Stimulated activated CD4-positive, alpha-beta T cell treated with anti-CD3 and anti-CD28 coated beads, Interleukin-1b, Interleukin-23, amount 100 ng/mL, for 1 hour (primary cell): ENCODE measurements at places on chromosomes 6 and 20.

GRCh38 chr20:64065974-64066343 is 3.0 kb downstream of the TCEA2 start:
- DNase-seq, result no peak

- no peak for DNase-seq
These were observed 944.9 kb downstream of the QKI start for GRCh38 chr6:164359441-164359840.

GRCh38 chr6:82589509-82590206 is 226.0 kb downstream of the TPBG start:
- DNase-seq, result no peak

- DNase-seq, result no peak
These were observed 67.6 kb upstream of the SLC22A23 start for GRCh38 chr6:3524456-3524855.

DNA sequence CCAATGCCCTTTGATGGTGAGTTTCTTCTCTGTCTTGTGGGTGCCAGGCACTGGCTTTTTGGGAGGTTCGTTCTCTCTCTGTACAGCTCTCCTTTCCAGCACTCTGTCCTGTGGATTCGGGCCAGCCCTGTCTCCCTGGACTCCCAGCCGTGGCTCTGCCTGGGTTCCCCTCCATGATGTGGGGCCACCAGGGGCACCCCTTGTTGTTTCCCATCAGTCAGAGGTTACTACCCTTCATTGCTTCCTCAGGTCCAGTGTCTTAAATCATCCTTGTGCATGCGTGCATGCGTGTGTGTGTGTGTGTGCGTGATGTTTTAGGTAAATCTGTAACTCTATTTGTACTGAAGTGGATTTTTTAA is 40.5 kb downstream of the DYNLT1 start:
- DNase-seq, result no peak

DNA sequence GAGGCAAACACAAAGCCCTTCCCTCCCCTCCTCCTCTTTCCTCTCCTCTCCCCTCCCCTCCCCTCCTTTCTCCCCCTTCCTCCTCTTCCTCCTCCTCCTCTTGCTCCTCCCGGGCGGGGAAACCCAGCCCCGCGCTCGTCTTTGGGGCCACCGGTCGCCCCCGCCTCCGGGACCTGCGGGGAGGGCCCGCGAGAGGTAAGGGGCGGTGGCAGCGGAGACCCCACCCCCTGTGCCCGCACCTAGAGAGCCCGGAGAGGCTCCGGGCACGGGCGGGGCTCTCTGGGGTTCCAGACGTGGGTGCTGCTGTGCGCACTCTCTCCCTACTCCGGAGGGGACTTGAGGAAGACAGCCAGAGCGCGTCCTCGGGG is at the start of gene RIN2:
Gene RIN2 (plus strand): TSS at position 126 of the 368 bp plus-strand sequence. CDS start 131,344 bp downstream, outside the sequence.
- no peak for DNase-seq

- no peak for DNase-seq
These were observed 251.5 kb downstream of the TFAP2A start for GRCh38 chr6:10163203-10163962.

GRCh38 chr20:60200305-60200918 is 242.2 kb downstream of the CDH26 start:
- no peak for DNase-seq

DNA sequence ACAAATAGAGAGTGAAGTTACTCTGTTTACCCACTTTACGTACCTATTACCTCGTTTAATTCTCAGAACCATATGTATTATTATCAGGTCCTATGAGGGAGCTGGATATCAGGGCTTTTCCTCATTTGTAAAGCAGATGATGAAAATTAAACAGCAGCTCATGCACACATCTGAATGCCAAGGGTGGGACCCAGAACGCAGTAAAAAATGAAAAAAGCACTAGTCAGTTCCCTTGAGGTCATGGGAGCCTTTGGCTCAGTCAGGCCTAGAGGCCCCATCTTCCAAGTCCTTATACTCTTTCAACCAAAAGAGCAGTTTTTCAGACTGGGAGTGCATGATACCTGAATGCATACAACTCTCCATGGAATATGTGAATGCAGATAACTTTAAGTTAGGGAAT is 23.0 kb downstream of the B3GAT2 start:
- no peak for DNase-seq

DNA sequence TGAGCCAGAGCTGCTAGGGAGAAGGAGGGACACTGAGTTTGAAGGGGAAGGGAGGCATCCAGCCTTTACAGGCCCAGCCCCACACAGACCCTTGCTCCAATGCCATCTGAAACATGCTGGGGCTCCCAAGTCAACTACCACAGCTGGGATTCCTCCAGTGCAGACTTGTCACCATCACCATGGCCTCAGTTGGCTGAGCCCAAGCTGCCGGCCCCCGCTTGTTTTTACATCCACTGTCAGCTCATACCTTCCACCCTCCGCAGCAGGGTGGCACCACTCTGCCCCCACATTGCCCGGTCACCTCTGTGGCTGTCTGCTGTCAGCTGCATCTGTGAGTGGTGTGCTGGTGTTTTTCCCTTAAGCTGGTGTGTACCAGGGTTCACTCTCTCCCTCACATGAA is 26.1 kb downstream of the GFOD1 start:
- DNase-seq, result no peak

- no peak for DNase-seq
These were observed 13.8 kb downstream of the CFAP206 start for GRCh38 chr6:87421576-87421975.

DNA sequence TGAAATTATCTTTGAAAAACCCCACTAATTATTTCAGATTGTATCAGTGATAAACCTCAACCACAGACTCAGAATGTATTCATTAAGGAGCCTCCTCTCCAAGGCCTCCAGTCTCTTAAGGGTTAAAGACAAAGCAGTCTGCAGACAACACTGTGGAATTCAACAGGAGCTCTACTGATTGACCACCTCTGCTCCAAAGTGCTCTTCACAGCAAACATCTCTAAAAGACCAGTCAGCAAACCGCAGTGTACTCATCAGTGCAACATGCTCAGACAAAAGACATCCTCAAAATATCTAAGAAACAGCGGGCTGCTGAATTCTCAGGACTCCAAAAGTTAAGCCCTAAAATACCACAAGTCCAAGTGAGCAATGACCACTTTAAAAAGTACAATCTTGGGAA is 42.0 kb downstream of the UQCC1 start:
- no peak for DNase-seq

GRCh38 chr20:41182296-41183212 is 45.2 kb downstream of the PLCG1 start:
- DNase-seq, result no peak

DNA sequence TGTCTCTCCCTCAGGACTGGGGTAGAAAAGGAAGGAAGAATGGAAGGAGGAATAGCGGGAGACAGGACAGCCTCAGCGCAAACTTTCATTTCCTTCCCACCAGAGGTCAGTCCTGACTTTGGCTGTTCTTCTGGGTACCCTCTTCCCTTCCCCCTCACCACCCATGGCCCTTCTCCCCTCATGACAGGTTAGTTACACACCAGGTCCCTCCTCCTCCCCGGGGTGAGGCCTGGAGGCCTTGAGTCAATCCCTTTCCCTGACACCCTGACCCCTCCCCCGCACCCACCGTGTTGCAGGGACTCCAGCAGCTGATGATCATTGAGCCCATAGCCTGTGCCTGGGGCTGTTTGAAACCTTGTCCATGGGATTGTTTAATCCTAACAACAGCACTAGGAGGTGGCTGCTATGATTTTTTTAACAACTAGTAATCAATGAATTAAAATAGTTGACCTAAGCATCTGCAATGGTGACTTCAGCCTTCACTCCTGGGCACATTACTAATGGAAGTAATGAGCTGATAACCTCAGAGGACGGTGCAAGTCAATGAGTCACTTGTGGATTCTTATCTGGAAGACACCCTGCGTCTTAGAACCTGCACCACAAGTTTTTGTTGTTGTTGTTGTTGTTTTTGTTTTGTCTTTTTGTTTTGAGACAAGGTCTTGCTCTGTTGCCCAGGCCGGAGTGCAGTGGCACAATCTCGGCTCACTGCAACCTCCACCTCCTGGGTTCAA is 46.6 kb upstream of the CCDC167 start:
- DNase-seq, result no peak

DNA sequence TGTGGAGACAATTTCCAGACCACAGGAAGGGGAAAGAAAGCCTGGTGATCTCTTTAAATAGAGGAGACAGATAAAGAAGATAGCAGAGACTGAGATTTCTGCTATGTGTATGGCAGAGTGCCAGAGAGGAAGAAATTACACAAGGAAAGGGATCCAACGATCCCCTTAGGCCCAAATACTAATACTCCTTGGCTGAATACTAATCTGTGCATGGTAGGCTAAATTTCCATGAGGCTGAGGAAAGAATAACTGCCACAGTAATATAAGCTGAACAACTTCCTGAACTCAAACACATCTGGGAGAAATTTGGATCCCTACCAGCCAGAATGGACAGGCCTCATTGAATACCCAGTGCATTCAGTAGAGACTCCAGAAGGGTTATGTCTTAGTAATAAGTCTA is 83.3 kb upstream of the TNFAIP3 start:
- no peak for DNase-seq

DNA sequence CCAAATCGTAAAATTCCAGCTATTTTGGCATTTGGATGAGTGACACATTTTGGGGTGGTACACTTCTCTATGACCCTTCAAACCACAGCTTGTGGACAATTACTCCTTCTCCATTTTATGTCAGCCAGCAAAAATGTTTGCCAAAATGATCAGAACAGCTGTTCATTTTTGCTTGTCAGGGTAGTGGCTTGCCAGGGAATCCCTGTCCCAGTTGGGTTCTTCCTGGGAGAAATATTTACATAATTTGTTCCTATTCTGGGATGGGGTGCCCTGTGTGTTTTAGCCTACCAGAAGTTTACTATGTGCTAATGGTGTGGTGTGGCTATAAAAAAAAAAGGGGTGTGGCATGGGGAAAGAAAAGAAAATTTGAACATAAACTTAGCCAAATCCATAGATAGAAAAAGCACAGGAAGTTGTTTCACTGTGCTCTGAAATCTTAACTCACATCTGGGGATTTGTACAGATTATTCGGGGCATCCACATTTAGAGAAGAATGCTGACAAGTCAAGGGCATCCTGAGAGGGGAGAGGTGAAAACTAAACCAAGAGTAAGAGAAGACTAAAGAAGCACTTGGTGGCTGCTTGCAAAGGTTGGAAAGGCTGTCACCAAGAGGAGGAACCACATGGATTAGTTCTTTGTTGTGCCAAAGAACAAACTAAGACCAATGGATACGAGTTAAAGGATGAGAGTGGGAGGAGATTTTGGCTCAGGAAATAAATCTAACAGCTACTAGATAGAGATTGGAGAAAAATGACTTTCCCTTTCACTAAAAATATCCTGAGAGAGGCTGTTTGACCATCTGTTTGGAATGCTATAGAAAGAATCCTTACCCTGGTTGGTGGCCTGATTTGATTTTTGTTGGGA is 55.2 kb upstream of the RBM24 start:
- DNase-seq, result no peak

DNA sequence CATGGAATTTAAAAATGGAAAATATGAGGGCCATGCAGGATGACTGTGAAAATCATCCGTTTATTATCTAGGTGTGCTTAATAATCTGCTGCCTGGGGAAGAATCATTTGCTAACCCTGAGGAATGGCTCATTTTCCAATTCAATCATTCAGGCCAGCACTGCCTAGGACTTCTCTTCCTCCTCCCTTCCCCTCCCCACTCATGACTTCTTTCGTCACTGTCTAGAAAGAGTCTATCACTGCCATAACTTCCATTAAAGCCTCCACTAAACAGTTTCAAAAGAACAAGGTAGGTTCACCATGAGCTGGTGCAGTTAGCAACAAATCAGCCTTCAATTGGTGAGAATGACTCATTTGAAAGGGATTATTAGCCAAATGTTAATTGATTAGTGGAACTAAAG is 43.9 kb downstream of the TSHZ2 start:
- DNase-seq, result no peak

DNA sequence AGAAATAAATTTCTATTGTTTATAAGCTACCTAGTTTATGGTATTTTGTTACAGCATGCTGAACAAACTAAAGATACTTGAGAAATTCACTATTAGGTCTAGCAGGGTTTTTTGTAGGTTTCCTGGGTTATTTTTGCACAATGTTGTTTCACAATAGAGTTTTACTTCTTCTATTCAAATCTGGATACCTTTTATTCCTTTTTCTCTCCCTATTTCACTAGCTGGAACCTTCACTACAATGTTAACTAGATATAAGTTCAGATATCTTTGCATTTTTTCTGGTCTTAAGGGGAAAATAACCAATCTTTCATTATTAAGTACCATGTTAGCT is 237.7 kb upstream of the CITED2 start:
- DNase-seq, result no peak

GRCh38 chr6:167219967-167220512 is 62.3 kb upstream of the GPR31 start:
- no peak for DNase-seq

DNA sequence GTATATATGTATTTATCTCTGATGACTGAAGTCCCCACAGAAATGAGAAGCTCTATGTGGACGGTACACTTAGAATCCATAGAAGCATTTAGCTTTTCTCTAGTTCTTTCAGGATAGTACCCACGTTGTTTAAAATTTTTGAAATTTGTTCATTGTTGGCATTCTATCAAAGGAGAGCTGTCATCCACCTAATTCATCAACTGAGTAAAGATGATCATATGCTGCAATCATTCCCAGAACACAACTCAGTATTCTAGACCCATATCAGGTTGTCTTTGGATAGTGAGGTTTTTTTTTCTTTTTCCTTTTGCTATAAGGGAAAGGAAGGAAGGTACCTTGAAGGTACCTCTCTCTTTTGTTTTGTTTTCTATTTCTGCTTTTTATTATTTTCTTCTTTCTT is 9.3 kb downstream of the SERAC1 start:
- no peak for DNase-seq

- DNase-seq, result no peak
These were observed 15.7 kb upstream of the FAM83C start for GRCh38 chr20:35307666-35308653.

DNA sequence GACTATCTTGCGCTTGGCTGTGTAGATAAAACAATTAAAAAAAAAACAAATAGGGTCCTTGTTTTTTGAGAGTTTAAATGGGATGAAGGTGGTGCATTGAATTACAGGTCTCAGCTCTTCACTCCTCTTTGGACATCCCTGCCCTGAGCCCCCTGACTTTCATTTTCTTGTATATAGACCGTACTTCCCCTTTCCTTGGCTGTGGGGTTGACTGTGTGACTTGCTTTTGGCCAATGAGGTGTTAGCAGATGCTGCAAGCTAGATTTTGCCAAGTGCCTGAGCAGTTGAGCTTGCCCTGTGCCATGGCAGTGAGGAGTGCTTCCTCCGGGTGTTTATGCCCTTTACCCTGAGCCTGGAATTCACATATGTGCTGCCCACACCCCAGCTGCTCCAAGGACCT is 386.1 kb upstream of the ZFP64 start:
- no peak for DNase-seq

- DNase-seq, result no peak
These were observed 9.1 kb downstream of the HIVEP2 start for GRCh38 chr6:142935553-142936517.

DNA sequence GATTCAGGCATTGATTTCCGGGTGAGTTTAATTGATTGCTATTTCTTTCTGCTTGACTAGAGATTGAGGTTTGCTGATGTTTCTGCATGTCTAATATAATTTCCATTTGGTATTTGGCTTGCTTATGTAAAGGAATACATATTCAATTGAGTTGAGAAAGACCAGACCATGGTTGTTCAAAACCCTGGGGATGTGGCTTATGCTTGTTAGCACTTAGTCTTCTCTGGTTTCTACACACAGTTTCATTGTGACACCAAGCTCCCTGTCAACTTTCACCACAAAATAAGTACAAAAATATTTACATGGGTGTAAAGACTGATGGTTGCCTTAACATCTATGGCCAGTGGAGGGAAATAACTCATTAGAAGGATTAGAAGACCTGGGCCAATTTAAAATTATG is 209.6 kb downstream of the CDH26 start:
- no peak for DNase-seq
